ENCODE measurements at places on chromosomes 7 and 10.
A peak's percentile ranks its signal among the peaks of the same experiment; 100 is the strongest.

DNA sequence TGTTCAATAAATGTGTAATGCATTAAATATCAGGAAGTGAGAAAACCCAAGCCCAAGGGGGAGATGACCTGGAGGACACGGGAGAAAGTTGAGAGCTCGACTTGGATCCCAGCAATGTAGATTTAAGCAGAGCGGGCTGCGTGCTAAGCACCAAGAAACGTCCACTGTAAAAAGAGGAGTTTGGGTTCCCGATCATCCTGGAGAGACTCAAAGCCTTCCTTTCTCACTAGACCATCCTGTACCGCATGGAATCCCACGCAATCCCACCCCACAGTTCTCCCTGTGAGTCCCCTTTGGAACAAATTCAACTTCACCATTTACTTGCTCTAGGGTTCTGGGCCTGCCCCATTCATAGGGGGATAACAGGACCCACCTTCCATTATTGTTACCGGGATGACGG is 2.4 kb downstream of the TRPV6 start:
- DNase-seq, result no peak

DNA sequence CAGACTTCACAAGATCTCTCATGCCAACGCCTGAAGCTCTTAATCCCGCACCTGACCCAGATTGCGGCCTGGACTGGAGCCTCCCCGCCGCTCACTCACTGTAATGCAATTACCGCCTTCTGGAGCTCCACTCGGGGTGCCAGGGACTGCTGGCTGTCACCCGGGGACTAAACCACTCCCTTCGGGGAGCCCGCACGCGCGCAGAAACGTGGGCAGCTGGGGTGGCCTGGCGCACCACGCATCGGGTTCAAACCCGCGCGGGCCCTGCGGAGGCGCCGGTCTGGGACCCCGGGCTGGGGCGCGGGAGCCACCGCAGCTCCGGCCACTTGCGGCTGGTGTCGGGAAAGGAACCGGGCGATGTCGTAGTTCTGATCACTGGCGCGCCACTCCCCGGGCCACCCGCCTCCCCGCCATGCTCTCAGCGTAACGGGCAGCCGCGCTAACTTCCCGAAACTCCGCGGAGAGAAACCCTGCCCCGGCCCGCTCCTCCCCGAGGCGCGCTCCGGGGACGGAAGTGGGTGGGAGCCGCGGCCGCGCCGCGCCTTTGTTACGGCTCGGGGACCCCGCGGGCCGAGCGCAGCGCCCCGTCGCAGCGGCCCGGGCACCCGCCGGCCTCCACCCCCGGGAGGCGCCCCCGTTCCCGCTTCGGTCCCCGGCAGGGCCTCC is 100.3 kb upstream of the SVIL start:
- peak; percentile 53 for DNase-seq

DNA sequence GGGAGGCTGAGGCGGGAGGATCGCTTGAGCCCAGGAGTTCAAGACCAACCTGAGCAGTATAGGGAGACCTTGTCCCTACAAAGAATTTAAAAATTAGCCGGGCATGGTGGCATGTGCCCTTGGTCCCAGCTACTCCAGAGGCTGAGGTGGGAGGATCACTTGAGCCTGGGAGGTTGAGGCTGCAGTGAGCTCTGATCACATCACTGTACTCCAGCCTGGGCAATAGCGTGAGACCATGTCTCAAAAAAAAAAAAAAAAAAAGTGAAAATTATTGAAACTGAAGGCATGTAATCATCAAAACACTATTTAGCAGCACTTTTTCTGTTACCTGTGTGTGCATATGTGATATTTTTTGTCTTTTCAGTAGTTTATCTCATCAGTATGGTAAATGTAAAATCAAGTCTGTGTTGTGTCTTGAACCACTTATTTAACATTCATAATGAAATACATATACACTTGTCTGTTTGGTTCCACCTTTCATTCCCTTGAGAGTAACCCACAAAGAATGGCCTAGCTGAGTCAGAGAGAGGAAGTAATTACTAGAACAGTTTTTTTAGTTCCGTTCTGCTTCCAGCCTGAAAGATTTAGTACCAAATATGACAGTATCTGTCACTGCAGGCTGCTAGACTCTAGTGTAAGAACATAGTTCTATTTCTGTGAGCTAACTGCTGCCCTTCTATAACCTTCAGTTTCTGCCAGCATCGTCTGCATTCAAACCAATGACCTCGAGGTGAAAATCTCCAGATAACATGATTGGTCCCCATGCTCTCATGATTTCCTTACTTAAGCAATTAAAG is 68.6 kb downstream of the MMRN2 start:
- DNase-seq, result no peak

DNA sequence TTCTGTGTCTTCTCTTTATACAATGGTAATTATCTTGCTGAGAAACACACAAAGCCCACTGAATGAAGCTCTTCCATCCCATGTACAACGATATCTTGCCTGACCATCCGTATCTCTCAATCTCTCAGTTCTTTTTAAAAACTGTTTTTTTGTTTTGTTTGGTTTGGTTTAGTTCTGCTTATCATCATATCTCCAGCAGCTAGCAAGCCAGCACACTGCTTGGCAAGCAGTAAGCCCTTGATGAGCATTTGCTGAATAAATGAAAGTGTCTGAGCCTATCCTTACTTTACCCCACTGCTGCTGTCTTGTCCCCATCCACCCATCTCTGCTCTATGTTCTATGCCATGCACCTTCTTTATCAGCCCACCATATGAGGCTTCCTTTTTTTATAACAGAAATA is 34.2 kb downstream of the ITGB1 start:
- no peak for DNase-seq

GRCh38 chr10:70362328-70362727 is 20.1 kb downstream of the LRRC20 start:
- no peak for DNase-seq

DNA sequence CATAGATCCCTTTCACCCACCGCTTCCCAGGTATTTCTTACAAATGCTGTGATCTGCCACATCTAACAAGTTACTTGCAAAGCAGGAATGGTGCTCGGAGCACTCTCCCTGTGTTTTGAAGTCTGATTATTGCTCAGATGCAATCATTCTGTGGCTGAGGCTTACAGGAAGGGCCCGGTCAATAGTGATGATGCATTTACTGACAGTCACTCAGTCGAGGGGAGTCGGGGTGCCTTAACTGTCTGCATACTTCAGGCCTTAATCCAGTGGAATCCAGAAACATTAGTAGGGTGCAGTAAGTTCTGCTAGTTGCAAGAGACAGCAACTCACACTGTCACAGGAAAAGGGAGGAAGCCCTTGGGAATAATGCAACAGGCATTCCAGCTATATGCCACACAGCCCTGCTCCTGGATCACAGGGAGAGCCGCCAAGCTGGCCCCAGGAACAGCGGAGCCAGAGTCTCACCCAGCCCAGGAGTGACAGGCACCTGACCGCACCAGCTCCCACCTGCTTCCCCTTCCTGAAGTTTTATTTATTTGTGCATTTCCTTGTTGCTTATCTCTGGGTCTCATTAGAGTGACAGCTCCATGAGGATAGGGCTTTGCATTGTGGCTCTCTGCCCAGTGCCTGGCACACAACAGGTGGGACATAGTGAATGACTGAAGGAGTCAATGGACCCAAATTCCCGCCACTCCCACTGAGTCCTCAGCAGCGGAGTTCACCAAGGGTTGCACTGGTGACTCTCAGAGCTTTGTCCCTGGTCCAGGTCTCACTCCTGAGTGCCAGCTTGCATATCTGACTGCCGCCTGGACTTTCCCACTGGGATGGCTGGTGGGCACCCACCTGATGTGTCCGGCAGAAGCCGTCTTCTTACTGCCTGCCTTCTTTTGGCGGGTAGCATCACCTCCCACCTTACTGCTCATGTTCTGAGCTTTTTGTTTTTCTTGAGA is 212.5 kb upstream of the SH2B2 start:
- DNase-seq, result no peak

- no peak for DNase-seq
Observed at GRCh38 chr7:65971021-65971420, 11.0 kb downstream of the GUSB start.

DNA sequence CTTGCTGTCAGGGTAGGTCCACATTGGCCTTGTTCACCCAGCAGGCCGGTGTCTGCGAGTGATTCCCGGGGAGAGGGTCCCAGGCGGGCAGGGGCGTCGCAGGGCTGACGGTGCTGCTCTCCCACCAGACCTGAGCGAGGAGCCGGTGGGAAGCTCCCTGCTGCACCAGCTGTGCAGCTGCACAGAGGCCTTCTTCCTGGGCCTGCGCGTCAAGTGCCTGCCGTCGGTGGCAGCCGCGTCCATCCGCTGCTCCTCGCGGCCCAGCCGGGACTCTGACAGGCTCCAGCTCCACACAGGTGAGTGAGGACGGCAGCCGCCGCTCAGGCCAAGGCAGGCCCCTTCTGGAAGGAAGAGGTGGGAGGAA is 14.6 kb downstream of the AMZ1 start:
- no peak for DNase-seq

- peak; percentile 79 for DNase-seq
Observed at GRCh38 chr7:98870121-98870651, 372 bp upstream of the TMEM130 start.

DNA sequence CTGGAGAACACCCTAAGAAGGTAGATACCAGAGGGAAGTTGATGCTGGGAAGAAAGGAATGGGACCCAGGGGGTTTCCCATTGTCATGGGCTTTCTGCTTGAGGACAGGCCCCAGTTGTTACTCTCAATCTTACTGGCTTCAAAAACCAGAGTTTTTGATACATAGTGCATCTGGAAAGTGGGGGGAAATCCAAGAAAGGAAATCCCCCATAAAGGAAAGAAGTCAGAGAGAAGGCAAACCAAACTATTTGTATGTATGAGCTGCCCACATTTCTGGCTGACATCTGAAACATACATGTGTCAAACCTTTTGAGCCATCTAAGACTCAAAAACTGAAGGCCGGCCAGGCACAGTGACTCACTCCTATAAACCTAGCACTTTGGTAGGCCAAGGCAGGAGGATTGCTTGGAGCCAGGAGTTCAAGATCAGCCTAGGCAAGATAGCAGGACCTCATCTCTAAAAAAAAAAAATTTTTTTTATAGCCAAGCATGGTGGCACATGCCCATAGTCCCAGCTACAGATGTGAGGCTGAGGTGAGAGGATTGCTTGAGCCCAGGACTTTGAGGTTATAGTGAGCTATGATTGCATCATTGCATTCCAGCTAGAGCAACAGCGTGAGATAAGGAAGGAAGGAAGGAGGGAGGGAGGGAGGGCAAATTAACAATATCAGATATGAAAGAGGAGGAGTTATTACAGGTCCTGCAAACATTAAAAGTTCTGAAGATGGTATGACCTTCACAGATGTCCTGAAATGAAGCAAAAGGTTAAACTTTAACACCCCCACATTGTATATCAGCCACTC is 6.7 kb upstream of the COA1 start:
- peak; percentile 40 for DNase-seq

DNA sequence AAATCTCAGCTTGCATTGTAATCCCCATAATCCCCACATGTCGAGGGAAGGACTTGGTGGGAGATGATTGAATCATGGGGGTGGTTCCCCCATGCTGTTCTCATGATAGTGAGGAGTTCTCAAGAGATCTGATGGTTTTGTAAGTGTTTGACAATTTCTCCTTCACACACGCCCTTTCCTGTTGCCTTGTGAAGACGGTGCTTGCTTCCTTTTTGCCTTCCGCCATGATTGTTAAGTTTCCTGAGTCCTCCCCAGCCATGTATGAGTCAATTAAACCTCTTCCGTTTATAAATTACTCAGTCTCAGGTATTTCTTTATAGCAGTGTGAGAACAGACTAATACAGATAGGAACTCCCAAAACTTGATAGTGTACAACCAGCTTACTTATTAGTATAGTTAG is 98.6 kb downstream of the CREM start:
- no peak for DNase-seq

Data from activated naive CD4-positive, alpha-beta T cell treated with Interleukin-2 at 50 U/mL for 16 hours (primary cell).